ENCODE measurements at places on chromosomes 3 and 15.

DNA sequence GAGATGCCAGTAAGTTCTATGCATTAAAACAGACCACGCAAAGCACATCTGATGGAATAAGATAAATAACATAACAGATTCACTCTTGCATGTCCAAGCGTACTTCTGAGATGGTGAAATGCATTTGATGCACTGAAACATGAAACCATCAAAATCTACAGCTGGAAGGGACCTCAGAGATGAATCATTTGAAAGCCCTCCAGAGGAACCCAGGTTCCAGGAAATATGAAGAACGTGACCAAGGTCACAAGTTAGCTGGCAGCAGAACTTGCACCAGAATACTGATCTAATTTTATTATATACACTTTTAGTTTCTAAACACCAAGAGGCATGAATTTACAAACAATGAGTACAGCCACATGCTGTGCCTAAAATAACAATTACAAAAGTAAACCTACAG is 957.1 kb downstream of the FHIT start:
- no peak for DNase-seq

GRCh38 chr15:77201665-77202064 is 130.8 kb upstream of the TSPAN3 start:
- no peak for DNase-seq

DNA sequence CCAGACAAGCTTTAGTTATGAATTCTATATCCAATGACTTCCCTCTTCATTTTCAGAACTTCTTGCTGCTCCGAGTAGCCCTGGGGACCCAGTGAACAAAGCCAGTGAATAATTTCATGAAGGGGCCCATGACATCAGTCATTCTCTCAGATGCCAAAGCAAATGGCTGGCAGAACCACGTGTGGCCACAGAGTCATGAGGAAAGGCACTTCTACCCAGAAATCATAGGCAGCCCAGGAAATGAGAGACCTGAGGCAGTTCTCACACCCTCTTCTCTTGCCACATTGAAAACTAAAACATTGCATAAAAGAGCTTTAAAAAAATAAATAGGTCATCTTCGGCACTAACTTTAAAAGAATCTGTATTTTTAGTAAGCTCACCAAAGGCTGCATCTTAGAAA is 4.3 kb upstream of the UACA start:
- DNase-seq = no peak

GRCh38 chr3:2218816-2219215 is 120.2 kb downstream of the CNTN4 start:
- no peak for DNase-seq

DNA sequence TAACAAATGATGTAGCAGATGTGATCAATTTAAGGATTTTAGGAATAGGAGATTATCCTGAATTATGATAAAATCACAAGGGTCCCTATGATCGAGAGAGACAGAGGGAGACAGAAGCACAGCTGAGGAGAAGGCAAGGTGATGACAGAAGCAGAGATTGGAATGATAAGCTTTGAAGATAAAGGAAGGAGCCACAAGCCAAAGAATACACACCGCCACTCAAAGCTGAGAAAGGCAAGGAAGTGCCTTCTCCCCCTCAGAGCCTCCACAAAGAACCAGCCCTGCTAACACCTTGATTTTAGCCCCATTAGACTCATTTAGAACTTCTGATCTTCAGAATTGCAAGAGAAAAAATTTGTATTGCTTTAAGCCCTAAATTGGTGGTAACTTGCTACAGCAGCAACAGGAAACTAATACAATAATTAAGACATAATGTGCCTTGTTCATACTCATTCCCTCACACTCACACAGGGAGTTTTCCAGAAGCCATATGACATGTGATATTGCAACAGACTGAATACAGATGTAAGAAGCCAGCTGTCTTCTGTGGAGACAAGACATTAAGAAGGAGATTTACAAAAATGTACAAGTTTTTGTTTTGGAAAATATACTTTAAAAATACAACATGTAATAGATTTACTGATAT is 38.2 kb downstream of the TRANK1 start:
- no peak for DNase-seq

- no peak for DNase-seq
These were observed 318.7 kb upstream of the STT3B start for GRCh38 chr3:31213869-31214486.

DNA sequence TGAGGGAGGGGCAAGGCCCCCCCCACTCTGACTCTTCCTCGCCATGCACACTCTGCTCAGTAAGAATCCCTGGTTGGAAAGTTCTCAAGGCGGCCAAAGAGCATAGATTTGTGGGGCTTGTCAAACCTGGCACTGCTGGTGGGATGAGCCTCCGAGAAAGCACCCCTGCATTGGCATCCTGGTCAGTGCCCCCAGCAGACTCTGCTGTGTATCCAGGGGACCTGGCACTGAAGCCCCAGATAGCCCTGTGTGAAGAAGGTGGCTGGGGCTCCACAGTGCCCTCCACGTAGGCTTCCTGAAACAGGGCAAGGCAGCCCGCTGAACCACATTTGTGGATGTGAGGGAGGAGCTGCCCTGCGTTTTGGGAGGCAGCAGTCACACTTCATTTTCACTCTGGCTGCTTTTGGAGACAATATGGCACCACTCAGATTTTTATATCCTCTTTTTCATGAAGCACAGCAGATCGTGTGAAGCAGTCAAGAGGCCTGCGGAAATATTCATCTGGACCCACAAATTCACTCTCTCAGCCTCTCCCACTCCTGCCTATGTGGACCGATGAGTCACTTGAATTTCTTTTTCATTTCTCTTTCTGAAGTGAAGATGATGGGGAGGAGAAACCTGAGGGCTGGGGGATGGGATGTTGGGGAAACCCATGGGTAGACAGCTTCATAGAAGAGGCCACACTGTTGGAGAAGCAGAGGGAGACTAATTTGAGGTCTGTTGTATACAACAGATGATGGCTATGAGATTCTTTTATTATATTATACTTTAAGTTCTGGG is 88.7 kb upstream of the BCL6 start:
- no peak for DNase-seq

DNA sequence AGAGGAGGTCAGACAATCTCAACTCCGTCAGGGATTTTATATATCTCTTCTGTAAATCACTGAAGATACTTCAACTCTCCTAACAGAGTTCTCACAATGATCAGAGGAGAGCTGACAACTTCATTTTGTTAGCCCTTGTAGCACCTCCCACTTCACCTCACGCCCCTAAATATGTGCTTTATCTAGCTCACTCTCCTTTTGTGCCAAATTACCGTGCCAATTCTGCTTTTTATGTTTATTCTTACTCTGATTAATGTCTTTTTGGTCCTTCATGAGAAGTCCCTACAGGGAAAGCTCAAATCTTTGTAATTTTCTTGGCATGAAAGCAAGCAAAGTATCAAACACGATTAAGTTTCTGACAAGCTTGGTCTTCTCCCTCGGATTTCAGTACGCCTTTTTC is 636.1 kb upstream of the NAALADL2 start:
- DNase-seq = no peak

DNA sequence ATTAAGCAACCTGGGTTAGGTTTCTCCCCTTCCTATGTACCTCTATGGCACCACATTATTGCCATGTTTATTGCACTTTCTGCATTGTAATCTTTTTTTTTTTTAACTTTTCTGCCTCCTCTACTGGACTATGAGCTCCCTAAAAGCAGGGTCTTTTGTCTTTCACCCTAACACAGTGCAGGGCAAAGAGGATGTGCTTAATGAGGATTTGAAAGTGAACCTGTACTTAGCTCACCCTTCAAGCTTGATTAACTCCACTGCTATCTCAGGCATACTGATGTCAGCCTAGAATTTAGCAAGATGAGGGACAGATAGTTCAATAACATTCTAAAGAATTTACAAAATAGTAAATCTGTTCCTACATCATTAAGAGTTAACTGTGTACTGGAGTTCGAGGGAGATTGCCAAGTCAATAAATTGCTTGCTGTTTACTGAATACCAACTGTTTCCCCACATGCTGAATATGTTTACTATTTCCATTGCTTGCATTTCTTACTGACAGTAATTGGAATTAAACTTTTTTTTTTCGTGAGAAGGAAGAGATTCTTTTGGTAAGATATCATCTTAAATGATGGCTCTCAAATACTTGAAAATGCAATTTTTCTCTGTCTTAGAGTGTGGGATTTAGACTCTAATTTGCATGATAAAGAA is 15.7 kb upstream of the PPARG start:
- DNase-seq = no peak

GRCh38 chr3:101791778-101792177 is 12.8 kb downstream of the NXPE3 start:
- DNase-seq = no peak

DNA sequence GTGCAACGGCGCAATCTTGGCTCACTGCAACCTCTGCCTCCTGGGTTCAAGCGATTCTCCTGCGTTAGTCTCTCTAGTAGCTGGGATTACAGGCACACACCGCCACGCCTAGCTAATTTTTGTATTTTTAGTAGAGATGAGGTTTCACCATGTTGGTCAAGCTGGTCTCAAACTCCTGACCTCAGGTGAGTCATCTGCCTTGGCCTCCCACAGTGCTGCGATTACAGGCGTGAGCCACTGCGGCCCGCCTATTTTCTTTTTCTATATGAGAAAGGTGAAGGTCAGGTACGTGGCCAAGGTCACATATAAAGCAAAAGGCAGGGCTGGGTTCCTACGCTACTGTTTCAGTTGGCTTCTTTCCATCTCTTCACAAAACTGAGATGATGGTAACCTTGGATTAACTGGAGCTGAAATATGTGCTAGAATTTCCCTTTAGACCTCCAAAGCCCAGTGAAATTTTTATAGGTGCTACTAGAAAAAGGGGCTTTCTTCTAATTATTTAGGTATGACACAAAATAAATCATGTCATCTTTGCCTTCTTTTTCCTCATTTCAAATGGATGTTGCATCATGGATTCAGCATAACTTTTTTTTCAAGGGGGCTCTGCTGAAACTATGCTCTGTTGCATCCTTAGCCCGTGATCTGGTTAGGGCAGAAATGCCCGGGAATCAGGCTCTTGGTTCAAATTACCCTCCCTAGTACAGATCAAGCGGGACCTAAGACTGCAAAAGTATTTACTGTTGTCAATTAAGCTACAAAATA is 68.5 kb downstream of the MYO1E start:
- DNase-seq = no peak

GRCh38 chr3:98812851-98813374 is 49.8 kb downstream of the ST3GAL6 start:
- DNase-seq = no peak

- DNase-seq = no peak
These were observed 20.4 kb downstream of the UROC1 start for GRCh38 chr3:126496894-126497850.

- no peak for DNase-seq
These were observed 24.5 kb upstream of the RASA2 start for GRCh38 chr3:141462176-141462859.

DNA sequence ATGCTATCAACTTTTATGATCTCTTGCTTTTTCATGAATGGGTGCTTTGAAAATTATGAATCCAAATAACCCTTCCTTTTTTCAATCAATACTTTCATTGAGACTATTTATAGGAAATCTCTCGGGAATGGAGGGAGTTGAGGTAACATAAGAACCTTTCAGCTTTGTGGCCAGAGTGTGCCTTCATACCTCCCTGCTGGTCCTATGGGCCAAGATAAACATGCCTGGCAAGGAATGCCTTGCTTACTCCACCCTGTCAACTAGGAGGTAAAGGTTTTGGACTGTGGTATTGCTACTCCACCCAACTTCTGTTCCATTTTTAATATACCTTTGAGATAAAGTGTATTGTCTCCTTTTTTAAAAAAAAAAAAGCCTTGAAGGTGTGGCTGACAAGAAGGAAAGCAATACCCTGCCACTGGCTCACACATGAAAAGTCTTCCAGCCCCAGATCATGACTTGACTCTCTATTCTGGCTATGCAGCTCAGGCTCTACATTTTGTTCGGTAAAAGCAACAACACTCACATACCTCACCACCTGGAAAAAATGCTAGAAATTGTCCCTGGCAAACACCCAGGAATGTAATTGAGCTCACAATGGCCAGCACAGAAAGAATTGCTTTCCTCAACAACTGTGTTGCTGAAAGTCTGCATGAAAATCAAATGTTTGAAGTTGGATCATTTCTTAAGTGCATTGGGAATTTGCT is 35.8 kb downstream of the COL8A1 start:
- DNase-seq = no peak

- DNase-seq = no peak
These were observed 22.8 kb downstream of the HCLS1 start for GRCh38 chr3:121637922-121638321.

- no peak for DNase-seq
These were observed 236.6 kb downstream of the SOX2 start for GRCh38 chr3:181948286-181948685.

GRCh38 chr3:4856564-4856963 is 122.7 kb upstream of the BHLHE40 start:
- DNase-seq = no peak

GRCh38 chr3:15636028-15636709 is 34.6 kb downstream of the BTD start:
- DNase-seq = no peak

DNA sequence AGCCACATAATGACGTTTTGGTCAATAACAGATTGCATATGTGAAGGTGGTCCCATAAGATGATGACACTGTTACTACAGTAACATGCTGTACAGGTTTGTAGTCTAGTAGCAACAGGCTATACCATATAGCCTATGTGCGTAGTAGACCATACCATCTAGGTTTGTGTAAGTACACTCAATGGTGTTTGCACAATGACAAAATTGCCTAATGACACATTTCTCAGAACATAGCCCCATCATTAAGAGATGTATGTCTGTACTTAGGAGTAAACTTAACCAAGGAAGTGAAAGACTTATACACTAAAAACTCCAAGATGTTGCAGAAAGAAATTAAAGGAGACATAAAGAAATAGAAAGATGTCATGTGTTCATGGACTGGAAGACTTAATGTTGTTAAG is 66.2 kb downstream of the RPLP1 start:
- DNase-seq = no peak

- DNase-seq = no peak
These were observed 3.6 kb upstream of the BAHD1 start for GRCh38 chr15:40436892-40437751.

DNA sequence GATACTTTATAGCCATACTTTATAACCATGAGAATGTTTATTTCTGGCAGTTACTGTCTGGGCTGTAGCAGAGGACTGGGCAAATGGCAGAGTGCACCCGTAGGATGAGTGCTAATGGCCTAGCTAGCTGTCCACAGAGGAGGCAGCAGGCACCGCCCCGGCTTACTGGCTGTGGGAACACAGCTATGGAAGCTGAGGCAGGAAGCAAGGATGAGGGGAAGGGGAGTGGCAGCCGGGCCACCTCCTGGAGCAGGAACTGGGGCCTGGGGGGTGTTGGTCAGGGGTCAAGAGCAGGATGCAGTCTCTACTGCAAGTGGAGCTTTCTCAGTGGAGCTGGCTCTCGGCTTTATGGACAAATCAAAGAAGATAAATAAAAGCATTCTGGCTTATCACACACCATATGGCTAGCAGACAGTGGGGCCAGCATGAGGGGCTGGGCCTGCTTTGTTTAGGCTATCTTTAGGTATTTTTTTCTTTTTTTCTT is 316.8 kb upstream of the CTDSPL start:
- no peak for DNase-seq

DNA sequence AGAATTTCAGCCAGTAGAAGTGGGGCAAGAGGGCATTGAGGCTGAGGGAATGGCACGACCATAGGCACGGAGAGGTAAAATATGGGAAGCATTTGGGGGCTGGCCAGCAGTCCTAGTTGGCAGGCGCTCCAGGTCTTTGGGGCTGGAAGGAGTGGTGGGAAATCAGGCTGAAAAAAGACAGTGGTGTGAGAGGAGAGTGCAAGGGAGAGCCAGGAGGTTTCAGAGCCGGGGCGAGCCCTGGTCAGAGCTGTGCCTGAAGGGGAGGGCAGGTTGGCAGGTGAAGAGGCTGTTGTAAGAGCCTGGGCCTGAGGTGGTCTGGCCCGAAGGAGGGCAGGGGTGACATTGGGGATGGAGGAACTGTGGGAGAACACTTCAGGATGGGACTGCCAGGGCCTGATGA is 1.6 kb upstream of the IDH3A start:
- no peak for DNase-seq

Measured in cortex of kidney (tissue), 1 donor.